ENCODE measurements at places on chromosomes 5 and 9.

DNA sequence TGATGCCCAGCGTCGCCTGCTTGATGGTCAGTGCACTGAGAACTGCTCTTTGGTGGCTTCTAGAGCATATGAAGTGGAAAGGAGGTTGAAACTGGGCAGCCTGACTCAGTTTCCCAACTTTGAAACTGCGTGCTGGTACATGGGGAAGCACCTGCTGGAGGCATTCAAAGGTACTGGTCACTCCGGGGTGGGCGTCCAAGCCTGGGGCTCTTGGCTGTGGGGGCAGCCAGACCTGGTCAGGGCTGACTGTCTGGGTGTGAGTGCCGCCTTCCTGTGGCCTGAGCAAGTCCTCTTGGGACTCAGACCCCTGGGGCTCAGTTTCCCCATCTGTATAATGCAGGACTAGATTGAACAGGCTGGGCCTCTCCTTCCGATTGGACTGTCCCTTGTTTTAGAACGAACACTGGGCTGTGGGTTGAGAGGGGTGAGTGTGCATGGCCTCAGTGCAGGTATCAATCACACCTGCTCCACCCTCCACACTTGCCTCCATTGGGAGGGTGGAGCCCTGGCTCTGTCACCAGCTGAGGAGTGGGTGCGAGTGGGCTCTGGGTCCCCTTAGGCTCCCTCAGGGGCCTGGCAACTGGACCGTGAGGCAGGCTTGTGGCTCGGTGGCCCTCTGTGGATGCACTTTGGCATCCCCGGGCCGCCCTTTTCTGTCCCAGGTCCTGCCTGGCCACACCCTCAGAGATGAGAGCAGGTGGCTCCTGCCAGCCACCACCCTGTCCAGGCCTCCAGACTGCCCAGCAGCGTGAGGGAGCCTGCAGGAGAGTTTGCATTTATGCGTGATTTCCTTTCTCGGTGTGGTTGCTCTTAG lies 80.2 kb downstream of the PHF2 start:
- peak; percentile 68 for DNase-seq

DNA sequence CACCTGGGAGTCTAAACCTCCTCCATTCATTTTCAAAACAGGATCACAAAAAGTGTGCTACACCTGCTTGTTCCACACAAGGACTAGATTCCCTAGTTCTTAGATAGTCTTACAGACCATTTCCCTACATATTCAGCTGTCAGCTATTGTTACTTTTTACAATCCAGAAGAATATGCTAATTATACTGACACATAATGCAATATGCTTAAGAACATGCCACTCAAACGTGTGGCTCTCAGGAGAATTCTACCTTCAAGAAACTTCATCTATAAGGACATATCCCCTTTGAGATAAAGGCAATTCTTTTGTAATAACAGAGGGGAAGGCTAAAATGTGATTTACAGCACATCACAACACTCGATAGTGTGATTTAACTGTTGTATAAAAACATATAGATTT lies 456.1 kb upstream of the ARRDC3 start:
- no peak for DNase-seq

DNA sequence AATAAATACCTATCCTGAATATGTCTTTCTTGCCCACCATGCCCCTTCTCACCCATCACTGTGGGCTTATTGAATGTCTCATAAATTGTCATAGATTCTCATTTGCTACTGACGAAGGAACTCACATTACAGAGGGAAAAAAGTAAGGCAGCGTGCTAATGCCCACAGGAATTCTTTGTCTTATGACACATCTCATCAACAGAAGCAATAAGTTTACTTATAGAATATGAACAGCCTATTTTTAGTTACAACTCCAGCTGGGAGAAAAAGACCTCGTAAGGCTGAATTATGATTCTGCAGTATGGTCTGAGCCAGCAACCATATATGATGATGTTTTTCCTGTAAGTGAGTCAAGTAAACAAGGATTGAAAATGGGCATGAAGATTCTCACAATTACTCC lies 22.4 kb upstream of the ATG10 start:
- DNase-seq: no peak

DNA sequence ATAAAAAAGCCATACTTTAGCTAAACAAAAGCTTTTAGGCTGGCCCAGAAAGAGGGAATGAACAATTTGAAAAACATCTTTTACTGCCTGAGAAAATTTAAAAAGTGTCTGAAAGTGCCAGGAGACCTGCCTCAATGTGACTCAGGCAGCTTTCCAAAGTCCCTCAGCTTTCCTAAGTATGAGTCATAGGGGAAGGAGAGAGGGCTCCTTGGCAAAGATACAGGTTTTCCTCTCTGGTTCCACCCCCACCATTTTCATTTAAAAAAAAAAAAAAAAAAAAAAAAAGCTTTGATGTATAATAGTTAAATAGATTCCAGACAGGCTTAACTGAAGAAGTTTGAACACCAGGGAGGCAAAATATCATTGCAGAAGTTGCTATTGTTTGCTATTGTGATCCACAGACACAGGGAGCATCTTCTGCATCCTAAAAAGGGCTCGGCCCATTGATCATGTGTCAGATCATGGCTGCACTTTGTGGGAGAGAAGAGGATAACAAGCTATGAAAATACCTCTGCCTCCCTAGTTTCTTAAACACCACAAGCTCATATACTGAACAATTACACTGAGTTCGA lies 71.5 kb downstream of the MRPS27 start:
- DNase-seq: no peak

DNA sequence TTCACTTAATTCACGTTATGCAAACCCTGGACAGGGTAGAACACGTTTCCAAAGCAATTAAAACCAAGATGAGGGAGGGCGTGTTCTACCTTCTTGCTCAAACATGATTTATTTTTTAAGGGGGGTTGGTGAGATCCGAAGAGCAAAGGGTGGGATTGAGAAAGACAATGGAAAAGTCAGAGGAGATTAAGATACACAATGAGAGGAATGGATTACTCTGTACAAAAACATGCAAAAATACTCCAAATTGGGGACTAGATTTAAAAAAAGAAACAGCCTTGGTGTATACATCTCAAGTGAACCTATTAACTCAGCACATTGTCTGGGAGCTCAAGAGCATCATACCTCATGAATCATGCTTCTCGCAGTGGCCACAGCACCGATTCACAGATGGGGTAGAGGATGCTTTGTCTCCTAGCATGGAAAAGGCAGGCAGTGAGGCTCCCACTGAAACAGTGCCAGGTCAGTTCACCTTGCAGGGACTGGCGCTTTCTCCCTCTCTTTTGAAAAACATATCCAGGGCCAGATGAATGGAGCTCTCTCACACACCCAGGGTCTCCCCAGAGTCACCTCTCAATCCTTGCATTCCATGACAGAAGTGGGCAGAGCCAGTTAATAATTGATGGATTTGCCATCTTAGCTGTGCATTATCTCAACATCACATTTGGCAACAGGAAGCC lies 459.7 kb downstream of the BNC2 start:
- DNase-seq: no peak

DNA sequence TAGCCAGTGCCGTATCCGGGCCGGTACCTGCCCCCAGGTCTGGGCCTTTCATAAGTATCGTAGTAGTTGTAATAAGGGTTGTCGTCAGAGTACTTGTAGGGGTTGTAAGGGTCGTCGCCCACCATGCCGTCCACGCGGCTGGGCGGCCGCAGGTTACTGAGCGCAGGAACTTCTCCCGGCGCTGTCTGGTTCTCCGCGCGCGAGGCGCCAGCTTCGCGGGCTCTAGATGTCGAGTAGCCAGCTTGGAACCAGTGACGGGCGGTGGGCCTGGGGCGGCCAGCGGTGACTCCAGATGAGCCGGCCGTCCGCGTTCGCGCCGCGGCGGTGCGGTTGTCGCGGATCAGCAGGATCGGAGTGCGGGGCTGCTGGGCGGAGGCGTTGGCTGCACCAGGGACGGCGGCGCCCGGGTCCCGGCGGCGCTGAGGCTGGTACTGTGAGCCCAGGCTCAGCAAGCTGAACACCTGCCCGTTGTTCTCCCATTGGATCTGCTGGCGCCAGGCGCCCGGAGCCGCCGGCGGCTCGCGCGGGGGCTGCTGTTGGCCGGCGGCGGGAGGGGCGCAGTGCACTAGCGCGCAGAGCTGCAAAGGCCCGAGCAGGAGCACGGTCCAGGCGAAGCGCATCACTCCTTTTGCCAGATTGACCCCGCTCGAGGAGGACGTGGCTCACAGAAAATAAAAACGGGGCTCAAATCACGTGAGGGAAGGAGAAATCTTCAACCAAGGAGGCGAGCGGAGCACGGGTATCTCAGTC lies 518 bp downstream of the LOX start:
- DNase-seq: peak; percentile 56

DNA sequence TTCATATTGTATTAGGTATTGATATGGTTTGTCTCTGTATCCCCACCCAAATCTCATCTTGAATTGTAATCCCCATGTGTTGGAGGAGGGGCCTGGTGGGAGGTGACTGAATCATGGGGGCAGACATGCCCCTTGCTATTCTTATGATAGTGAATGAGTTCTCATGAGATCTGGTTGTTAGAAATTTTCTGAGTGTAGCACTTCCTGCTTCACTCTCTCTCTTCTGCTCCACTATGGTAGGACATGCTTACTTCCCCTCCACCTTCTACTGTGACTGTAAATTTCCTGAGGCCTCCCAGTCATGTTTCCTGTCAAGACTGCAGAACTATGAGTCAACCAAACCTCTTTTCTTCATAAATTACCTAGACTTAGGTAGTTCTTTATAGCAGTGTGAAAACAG lies 187.4 kb upstream of the SLC24A2 start:
- no peak for DNase-seq

DNA sequence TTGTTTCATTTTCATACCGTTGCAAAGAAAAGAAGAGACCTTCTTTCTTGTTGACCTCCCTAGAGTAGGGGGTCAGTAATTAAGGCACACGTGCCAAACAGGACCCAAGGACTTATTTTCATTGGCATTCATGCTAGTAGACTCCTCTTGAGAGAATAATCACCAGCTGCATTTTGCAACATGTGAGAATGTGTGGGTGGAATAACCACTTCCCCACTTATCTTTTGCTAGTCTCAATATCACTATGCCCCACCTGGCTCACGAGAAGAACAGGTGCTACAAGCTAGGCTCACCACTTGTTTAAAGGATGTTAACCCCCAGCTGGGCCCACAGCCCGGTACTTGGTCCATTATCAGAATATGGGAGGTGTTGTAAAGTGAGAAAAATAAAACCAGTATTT lies 460.7 kb upstream of the MEF2C start:
- no peak for DNase-seq

GRCh38 chr5:92678640-92679039 lies 902.4 kb downstream of the NR2F1-AS1 start:
- no peak for DNase-seq

GRCh38 chr5:82873452-82873851 lies 203.7 kb downstream of the TMEM167A start:
- DNase-seq: no peak
